Mammary epithelial cell (primary cell): ENCODE measurements at places on chromosomes 1 and 21.
A peak's percentile ranks its signal among the peaks of the same experiment; 100 is the strongest.

DNA sequence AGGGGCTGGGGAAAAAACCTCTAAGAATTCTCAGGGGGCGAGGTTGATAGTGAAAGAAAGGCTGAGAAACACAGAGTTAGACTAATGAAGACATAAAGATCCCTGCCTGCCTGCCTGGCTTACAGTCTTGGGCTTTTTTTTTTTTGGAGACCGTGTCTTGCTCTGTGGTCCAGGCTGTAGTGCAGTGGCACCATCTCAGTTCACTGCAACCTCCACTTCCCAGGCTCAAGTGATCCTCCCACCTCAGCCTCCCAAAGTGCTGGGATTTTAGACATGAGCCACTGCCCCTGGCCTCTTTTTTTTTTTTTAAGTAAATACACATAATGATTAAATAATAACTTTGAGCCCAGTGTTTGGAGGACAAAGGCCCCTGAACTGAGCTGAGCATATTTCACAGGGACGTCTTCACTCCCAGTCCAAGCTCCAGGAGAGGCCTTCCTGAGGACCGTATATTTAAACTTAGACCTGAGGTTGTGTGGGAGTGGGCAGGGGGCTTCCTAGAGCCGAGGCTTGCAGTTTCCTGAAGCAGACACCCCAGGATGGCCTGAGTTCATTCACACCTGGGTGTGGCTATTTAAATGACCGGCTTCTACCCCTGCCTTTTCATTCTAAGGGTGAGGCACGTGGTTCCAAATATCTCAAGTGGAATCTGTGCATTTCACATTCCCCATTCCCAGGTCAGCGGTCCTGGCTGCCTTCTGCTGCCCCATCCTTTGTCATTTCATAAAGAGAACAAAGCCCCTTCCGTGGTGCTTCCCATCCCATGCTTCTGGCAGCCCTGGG is 16.0 kb upstream of the EFHD2 start:
- no peak for DNase-seq

GRCh38 chr1:209743145-209743482 is 12.7 kb upstream of the TRAF3IP3 start:
- peak; percentile 42 for DNase-seq

GRCh38 chr1:89927049-89927448 is 67.9 kb upstream of the ZNF326 start:
- no peak for DNase-seq

DNA sequence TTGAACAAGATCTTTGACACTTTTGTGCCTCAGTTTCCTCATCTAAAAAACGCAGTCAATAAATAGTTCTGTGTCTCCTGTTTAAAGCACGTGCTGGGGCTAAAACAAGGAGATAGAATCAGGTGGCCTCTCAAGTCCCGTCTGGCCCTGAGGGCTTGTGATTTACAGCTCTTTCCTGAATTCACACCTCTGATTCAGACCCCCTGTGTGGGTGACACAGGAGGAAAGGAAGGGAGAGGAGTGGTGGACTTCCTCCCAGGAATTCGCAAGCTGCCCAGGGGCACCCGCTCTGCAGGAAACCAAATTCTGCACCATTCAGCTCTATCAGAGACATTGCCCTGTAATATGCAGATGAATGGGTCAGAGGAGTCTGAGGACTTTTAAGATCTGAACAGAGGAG is 5.2 kb upstream of the PRR9 start:
- no peak for DNase-seq

DNA sequence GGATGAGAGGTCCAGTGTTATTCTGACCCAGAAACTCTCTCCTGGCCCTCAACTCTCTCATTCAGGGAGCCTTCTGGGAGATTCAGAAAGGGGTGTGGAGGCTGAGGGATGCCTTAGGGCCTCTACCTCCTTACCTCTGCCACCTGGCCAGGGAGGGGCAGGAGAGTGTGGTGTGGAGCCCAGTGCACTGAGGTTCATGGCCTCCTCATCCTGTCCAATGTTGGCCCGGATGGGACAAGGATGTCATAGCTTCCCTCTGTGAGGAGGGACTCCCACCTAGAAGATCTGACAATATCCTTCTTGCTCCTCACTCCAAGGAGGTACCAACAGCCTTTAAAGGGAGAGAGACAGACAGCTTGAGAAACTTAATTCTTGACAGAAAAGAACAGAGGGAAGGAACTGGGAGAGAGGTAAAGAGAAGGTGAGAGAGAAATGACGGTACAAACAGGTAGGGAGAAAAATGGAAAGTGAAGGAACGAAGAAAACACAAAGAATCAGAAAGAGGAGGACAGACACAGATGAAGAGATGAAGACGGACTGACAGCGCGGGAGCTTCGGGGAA is 779 bp downstream of the BEND5 start:
- no peak for DNase-seq

- no peak for DNase-seq
Measured at GRCh38 chr1:236692742-236693141, 6.4 kb downstream of the ACTN2 start.

GRCh38 chr1:167710836-167711235 is 10.9 kb upstream of the MPZL1 start:
- DNase-seq: no peak

DNA sequence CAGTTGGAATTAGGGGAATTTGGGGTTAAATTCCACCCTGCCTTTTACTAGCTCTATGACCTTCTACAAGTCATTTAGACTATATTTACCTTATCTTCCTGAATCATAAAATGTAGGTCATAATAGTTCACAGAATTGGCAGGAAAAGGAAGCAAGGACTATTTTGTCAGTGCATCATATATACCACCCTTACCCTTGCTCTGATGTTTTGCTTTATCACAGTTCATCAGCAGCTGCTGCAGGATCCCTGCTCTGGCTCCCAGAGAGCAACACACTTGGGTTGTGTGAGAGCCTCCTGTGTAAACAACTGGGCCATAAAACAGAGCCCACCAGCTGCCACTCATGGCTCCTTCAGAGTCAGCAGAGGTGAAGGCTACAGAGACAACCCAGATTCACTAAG is 631.6 kb upstream of the CAMK1G start:
- DNase-seq: no peak

- DNase-seq: no peak
Measured at GRCh38 chr1:237732657-237733056, 158.1 kb downstream of the ZP4 start.

GRCh38 chr1:231068762-231069161 is 28.7 kb upstream of the FAM89A start:
- DNase-seq: no peak

- DNase-seq: no peak
Measured at GRCh38 chr1:17950728-17951127, 156.9 kb upstream of the IGSF21 start.

- peak; percentile 39 for DNase-seq
Measured at GRCh38 chr1:192807211-192808162, 1.4 kb upstream of the RGS2 start.

GRCh38 chr1:184352776-184353175 is 34.1 kb upstream of the C1orf21 start:
- DNase-seq: no peak

- DNase-seq: no peak
Measured at GRCh38 chr1:25893116-25893515, 13.1 kb downstream of the STMN1 start.

DNA sequence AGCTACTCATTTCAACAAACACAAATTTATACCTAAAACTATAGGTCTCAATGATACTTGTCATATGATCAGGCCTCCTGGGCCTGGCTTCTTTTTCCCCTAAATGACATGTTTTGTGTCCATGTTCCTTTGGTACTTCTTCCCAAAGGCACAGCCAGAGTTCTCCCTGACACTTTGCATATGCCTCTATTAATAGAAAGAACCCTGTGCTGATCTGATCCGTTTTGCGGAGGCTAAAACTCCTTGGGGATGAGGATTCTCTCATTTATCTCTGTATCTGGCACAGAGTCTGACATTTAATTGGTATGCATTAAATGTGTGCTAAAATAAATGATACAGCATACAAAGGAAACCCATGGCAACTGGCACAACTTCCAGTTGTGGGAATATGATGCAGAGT is 11.5 kb downstream of the ATPAF1 start:
- DNase-seq: no peak

GRCh38 chr21:45857761-45858160 is 123.8 kb upstream of the COL6A1 start:
- no peak for DNase-seq

GRCh38 chr1:52364235-52364839 is 1.7 kb downstream of the CC2D1B start:
- no peak for DNase-seq
